ENCODE measurements at places on chromosomes 3 and 15.

DNA sequence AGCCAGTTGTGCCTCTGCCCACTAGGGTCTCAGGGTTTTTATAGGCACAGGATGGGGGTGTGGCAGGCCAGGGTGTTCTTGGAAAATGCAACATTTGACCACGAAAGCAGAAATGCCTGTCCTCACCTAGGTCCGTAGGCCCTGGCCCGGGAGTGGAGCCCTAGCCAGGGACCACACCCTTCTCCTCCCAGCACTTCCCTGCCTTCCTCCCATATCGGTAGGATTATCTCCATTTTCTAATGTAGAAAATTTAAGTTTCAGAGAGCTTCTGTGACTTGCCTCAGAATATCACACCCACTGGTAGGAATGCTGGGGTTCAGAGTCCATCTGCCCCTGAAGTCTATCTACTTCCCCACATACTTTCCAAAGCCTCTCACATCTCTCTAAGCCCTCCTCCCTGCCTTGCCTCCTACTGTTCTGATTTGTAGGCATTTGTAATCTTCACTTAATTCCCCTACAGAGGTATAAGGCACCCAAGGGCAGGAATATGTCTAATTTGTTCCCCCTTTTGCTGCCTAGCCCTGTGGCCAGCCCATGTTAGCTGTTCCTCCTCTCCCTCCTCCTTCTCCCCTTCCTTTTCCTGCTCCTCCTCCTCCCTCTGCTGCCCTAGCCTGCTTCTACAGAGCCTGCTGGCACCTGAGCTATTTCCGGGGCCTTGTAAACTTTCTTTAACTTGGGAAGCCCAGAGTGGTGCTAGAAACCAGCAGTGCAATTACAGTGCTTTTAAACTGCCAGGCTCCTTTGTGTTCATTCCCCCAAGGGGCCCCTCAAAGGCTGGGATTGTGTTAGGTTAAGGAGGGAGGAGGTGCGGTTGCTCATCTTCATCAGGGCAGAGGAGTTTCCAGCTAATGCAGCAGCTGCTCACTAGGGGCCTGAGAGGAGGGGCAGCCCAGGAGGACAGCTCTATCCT lies 71.1 kb downstream of the MRPL46 start:
- no peak for DNase-seq

GRCh38 chr3:20905210-20905805 lies 719.3 kb upstream of the SGO1 start:
- no peak for DNase-seq

- DNase-seq, result no peak
Measured at GRCh38 chr3:56624725-56625124, 58.3 kb downstream of the TASOR start.

GRCh38 chr3:193499801-193500485 lies 54.8 kb downstream of the ATP13A4 start:
- no peak for DNase-seq

GRCh38 chr3:72659596-72659995 lies 188.6 kb downstream of the SHQ1 start:
- DNase-seq, result no peak

- DNase-seq, result no peak
Measured at GRCh38 chr3:59308001-59308400, 258.2 kb upstream of the CFAP20DC start.

- no peak for DNase-seq
Measured at GRCh38 chr3:79414806-79415205, 353.0 kb downstream of the ROBO1 start.

- no peak for DNase-seq
Measured at GRCh38 chr15:43879386-43880355, 52.9 kb downstream of the WDR76 start.

DNA sequence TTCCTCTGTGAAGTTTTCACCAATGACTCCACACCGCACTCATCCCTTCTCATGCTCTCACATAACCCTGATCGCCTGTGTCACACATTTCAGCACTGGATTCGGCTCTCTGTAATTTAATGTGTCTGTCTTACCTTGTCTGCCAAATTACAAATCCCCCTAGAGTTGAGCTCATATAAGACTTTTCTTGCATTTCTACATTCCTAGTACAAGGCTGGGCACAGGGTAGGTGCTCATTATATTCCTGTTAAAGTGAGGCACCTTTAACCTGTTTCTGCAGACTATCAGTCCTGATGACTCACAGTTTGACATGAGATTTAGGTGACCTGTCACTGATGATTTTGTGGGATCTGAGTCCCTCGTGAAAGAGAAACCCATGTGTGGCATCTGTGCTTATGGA lies 22.6 kb downstream of the TGM5 start:
- DNase-seq, result no peak

- no peak for DNase-seq
Measured at GRCh38 chr15:83475551-83475950, 28.4 kb downstream of the SH3GL3 start.

DNA sequence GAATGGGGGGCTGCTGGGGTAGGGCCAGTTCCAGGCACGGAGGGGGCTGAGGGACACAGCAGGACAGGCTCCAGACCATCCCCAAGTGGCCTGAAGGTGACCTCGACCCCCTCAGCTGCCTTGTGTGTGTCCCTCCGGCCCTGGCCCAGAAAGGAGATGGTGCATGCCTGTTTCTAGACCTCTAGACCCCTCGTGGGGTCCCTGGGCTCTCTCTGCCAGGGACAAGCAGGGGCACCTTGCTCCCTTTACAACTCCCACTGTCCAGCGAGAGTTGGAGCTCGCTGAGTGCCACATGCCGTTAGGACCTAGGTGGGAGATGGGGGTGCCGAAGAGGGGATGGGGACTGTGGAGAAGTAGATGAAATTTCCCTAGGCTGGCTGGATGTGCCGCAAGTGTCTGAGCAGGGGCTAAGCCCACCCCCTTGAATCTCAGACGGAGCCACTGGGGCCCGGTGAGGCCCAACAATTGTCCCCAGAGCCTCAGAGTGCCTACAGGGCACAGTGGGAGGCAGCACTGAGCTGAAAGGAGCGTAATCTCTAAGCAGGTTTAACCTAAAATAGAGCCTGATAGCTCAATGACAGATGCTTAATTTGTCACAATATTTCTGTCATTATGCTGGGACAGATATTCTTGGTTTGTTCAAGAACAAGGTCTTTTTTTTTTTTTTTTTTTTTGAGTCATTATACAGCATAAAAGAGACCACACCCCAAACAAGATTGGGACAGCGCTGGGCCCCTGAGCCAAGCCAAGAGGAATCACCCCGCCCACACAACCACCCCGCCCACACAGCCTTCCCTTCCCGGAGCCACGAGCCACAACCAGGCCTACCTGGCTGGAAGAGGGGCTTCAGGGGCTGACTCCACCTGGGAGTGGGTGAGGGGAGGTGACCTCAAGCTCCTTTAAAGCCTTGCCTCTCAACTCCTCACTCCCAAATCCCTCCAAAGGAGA lies 23.6 kb upstream of the KLF13 start:
- DNase-seq, result no peak

GRCh38 chr3:39098473-39099000 lies 8.9 kb downstream of the GORASP1 start:
- no peak for DNase-seq

GRCh38 chr3:181727341-181728032 lies 15.8 kb downstream of the SOX2 start:
- no peak for DNase-seq

DNA sequence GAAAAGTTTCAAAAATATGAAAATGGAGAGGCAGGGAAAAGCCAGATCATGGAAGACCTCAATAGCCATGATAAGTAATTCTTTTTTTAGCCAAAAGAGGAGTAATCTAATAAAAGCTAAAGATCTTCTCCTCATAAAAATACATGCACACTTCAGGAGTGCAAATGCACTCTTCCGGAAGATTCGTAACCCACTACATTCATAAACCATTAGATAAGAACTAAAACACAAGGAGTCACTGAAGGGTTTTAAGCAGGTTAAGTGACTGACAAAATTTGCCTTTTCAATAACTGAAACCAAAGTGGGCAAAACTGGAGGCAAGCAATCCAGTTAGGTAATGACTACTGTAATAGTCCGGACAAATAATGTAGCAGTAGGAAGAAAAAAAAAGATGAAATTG lies 46.0 kb downstream of the UBE3A start:
- DNase-seq, result no peak

DNA sequence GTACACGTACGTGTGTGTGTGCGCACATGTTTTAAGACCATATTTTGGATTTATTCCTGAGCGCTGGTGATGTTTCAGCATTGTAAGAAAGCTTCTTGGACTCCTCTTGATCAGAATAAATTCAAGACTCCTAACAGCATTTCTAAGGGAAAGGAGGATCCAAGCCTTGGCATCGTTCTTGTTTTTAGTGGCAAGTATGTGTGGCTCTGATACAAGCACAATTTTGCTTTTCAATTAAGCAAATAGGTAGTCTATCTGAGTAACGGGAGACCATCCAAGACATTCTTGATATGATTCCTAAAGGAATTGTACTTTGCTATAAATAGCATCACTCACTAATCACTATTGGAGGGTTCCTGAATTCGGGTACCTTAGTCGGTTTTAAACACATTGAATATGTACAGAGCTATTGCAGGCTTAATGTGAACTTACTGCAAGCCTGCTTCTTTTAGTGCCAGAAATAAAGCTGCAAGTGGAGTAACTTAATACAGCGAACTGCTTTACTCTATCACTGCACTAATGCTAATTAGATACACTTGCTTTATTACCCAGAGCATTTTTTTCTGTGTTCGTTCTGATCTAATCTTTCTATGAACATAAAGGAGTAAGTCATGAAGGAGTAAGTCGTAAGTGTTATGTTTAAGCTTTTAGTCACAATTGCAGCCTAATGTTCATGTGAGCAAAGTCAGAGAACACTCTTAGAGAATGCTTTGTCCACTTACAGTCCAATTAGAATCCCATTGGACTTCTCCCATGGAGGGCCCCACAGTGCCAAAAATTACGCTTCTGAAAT lies 186.3 kb downstream of the MCTP2 start:
- no peak for DNase-seq

GRCh38 chr3:17176757-17177156 lies 292.0 kb downstream of the PLCL2 start:
- no peak for DNase-seq

GRCh38 chr15:76168237-76168984 lies 108.6 kb downstream of the TMEM266 start:
- DNase-seq, result no peak

- DNase-seq, result no peak
Measured at GRCh38 chr3:38638354-38638753, 11.1 kb downstream of the SCN5A start.

DNA sequence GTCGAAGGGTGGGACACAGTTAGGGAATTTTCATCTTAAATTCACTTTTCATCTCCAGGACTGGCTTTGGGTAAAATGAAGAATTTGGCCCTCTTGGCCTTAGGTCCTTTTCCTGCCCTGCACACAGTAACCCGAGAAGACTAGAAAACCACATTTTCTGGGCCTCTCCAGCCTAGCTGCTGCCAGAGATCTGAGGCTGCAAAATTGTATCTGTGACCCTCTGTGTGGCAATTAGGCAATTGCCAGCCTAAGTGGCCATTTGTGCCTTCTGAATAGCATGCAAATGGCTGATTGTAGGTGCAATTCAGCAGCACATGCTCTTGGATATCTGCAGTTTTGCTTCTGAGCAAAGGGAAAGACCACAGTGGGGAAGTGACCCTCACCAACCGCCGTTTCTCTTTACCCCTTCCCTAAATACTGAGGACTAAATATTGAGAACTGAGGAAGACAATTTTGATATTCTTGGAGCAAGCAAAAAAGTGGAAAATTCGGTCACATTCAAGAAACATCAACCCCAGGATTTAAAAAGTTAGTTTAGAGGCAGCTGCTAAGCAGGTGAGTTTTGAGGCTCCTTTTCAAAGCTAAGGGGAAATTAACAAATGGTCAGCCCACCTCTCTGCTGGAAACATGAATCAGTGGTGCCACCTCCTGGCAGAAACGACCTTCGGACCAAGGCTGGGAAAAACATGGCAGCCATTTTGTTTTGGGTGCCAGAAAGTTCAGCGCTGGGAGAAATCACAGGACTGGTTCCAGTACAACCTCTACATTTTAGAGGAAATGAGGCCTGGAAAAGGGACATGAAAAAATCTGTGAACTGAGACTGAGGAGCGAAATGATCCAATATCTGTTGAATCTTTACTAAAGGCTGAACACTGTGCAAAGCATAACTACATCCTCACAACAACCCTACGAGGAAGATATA lies 56.6 kb upstream of the PRTG start:
- no peak for DNase-seq

DNA sequence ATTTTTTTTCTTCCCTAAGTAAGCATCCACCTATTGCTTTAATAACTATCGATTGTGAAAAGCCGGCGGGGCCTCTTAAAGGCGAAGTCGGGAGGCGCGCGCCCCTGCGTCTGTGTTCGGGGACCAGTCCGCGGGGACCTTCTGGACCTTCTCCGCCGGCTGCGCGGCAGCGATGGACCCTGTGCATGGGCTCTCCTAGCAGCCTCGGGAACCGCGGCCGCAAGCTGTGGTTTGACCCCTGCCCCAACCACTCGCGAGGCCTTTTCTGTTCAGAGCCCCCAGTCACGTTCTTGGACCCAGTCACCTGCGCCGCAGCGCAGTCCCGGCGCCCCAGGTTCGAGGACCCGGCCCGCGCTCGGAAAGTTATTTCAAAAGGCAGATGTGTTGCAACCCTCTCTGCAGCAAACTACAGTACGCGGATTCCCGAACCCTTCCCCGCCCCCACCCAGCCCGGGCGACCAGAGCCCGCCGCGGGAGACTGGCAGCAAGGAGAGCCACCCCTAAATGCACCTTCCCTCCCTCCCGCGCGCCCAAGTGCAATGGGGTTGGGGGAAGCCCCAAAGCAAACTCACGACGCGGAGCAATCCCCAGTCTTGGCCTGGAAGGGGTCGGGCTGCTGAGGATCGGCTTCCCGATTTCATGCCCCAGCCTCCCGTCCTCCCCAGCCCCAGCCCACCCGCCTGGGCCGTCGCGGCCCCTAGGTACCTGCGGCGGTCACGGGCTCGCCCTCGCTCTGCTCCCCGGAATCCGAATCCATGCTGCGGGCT lies 684 bp downstream of the TNFAIP8L3 start:
- no peak for DNase-seq

- no peak for DNase-seq
Measured at GRCh38 chr15:74134387-74135027, 4.1 kb downstream of the ISLR2 start.

DNA sequence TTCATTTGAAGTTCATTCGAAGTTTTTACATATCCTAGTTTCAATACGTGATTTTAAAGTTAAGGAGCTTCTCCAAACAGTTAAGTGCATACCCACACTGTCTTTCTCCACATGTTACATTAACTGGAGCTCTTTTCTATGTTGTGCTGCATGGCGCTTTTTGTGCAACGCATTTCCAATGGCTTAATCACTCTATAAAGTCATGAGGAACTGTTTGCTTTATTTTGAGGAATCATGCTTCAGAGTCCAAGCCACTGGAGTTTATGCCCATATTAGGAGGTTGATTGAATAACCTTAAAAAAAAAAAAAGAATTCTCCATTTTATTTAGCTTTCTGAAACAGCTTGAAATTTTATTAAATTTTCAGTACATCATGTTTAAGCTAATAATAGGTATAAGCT lies 109.4 kb upstream of the MBNL1 start:
- no peak for DNase-seq

- DNase-seq, result no peak
Measured at GRCh38 chr3:21024563-21024962, 726.4 kb downstream of the ZNF385D start.

GRCh38 chr3:188742755-188743550 lies 428.8 kb upstream of the TPRG1 start:
- no peak for DNase-seq

- DNase-seq, result no peak
Measured at GRCh38 chr3:47436180-47436579, 39.6 kb downstream of the SCAP start.

- DNase-seq, result no peak
Measured at GRCh38 chr3:76361010-76361409, 575.7 kb upstream of the ZNF717 start.

- DNase-seq, result no peak
Measured at GRCh38 chr3:161333696-161334095, 37.6 kb downstream of the SPTSSB start.

- no peak for DNase-seq
Measured at GRCh38 chr3:160806094-160806493, 50.1 kb downstream of the PPM1L start.
